ENCODE measurements at places on chromosomes 16 and 17. TPM values are rescaled to one million over a fixed set of nuclear protein-coding genes. Genes with fewer than 3 reads are reported as not detected.

Gene LRRC36
- not detected for polyA plus RNA-seq

Gene KRT36
- not detected for polyA plus RNA-seq

DNA sequence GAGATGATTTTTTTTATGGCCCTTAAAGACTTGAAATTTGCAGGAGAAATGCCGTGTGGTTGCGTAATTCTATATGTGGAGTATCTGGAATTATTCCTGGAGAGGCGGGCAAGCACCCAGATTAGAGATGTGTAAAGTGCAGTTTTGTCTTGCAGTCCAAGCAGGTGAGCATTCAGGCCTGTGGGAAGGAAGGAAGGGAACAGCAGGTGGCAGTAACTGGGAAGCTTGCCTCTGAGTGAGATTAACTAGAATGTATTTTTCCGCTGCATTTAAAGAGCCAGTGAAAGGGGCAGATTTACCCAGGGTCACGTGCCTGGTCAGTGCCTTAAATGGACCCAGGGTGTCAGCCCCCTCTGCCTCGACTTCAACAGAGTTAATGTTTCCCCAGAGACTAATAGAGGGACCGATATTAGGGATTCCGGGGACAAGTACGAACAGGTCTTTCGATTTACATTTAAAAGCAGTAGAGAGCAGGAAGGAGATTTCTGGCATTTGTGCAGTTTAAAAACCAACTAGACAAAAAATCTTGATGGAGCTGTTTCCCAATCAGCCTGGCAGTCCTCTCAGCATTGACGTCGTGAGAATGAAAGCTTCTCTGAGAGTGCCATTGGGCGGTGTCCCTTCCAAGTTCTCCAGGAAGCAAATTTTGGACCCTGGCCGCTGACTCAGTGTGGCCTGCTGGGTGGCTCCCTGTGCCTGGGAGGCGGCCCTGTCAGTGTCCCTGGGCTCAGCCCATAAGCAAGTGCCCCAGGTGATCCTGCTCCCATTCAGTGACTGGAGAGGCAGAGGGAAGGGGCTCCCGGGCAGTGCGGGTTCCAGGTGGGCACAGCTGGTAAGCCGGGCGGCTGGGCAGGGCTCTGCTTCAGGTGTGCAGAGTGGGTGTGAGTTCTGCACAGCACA, 38.2 kb downstream of the KSR1 start:
- DNase-seq = no peak

Gene IKZF3
- polyA plus RNA-seq = 9.7 TPM

- no peak for DNase-seq
These were observed 24.2 kb downstream of the CIBAR2 start for GRCh38 chr16:85087899-85088569.

GRCh38 chr16:85202051-85202601, 89.9 kb upstream of the CIBAR2 start:
- DNase-seq = no peak

Gene GNG13
- polyA plus RNA-seq = not detected

- DNase-seq = no peak
These were observed 56.7 kb downstream of the CEP112 start for GRCh38 chr17:66135219-66135618.

Gene EPOP
- polyA plus RNA-seq = not detected

All from naive thymus-derived CD4-positive, alpha-beta T cell (primary cell).